ENCODE measurements at places on chromosomes 4 and X.

DNA sequence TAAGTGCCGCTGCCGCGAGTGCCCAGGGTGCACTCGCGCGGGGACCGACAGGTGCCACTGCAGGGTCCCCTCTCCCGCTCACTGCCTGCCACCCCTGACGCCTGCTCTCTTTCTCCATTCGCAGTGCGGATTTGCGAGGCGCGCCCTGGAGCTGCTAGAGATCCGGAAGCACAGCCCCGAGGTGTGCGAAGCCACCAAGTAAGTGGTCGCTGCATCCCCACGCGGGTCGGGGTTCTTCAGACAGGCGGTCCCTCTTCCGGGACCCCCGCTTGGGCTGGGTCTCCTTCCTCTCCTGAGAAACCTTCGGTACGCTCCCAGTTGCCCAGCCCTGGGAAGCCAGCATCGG lies 547 bp downstream of the GUCY1A1 start:
- peak; percentile 10 for DNase-seq

DNA sequence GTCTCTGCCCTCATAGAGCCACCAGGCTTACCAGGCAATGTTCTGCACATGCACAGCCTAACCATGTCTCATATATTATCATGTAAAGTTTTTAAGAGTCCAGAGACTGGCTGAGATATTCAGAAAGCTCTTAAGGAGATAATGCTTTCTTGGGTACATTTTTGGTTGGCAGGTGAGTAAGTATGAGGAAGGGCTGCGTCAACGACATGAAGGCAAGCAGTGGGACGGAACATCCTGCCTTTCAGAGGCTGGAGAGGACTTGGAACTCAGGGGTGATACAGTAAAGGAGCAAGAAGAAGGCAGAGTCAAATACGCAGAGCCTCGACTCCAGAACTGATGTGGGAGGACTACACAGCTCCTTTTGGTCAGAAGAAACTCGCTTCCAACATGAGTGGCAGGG lies 74.8 kb upstream of the MTNR1A start:
- no peak for DNase-seq

GRCh38 chr4:138445098-138445497 lies 202.9 kb upstream of the SLC7A11 start:
- DNase-seq: peak; percentile 78

DNA sequence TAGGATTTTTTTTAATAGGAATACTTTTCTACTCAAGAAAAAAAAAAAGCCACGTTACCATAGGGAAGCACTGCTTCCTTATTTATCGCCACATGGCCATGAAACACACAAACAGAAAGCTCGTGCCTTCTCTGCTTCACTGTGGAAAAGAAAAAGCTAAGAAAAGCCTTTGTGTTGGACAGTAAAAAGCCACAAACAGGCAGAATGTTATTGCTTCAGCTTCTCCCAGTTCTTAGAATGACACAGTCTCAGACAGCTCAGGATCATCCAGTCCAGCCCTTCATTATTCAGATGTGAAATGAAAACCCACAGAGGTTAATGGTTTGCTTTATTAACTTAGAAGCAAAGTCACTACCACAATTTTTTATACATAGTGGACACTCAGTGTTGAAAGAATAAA lies 181.6 kb upstream of the NOCT start:
- no peak for DNase-seq

DNA sequence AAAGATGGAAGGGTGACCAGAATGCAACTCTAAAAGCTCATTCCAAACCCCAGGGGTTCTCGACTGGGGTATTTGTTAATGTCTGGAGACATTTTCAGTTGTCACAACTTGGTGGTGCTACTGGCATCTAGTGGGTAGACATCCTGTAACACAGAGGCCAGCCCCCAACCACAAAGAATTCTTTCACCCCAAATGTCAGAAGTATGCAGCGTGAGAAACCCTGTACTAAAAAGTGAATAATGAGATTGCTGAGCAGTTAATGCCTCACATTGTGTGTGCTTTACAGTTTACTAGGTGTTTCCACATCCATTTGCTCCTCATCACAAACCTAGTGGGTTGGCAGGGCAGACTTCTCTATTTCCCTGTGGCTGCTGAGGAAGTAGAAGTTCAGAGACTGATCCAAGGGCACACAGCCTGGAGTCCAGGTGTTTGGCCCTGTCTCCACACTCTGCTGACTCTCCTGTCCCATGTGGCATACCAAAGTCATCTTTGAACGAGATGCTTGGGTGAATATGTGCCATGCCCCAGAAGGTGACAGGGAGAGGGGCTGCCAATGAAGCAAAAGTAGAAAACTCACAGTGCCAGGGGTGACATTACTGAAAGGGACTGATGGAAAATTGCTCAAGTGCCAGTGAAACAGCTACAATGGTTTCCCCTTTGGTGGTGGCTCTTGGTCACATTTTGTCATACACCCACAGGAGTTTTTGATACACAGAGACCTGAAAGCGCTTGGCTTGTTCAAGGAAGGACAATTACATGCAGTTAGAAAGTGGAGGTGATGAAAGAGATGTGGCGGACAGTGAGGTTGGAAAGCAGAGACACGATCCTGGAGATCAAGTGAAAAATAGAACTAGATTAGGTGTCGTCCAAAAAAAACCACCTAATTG lies 10.1 kb upstream of the TMEM154 start:
- no peak for DNase-seq

DNA sequence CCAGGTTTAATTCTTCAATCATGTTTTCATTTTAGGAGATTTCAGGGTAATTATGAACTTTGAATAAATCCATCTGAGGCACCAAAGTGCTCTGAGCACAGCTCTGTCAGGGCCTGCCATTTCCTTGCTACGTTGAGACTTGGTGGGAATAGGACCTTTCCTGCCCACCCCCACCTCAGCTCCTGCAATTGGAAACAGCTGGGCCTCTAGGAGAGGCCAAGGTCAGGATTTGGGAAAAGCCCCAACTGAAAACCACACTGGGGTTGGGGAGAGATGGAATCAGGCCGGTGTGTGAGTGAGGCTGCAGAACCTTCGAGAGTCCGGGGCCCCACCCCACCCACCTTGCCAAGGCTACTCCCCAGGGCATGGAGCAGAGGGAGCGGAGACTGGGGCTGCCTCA lies 212.7 kb upstream of the BCOR start:
- DNase-seq: no peak

DNA sequence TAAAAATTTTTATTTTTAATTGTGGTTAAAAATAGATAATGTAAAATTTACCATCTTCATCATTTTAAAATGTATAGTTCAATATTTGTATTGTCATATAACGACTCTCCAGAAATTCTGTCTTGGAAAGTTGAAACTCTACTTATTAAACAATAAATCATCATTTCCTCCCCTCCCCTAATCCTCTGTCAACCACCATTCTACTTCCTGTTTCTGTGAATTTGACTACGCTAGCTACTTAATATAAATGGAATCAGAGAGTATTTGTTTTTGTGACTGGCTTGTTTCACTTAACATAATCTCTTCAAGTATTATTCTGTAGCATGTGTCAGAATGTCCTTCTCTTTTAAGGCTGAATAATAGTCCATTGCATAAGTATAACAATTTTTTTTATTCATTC lies 729.0 kb upstream of the AADAT start:
- no peak for DNase-seq

- DNase-seq: peak; percentile 92
Measured at GRCh38 chrX:149495573-149496071, 9.5 kb downstream of the IDS start.

DNA sequence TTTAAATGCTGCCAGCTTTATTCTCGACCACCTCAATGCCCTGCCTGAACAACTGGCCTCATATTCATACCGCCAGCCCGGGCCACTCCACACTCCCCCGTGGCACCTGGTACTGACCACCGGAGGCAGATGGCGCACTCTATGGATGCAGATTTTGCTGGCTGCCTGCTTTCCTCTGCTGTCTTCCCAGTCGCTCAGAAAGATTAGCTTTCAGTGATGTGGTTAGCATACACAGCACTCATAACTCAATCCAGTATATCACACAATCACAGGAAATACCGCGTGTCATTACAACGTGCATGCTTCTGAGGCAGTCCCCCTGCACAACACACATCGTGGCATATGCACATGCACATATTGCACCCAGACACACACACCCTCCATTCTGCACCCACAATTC lies 147.2 kb upstream of the BCOR start:
- DNase-seq: peak; percentile 31

DNA sequence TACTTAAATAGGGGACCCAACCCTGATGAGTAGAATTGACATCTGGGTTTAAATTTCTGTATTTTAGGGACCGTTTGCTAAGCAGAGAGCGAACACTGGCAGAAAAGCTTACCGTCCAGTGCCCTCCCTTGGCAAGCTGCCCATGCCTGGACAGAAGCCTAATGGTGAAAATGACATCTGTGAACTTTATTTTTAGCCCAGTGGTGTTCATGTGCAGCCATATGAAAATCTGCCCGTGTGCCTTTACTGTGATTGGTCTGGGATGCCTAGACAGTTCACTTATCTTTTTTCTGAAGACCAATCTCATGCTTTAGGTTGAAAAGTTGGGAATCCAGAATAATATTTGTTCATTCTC lies 1.1 kb downstream of the STBD1 start:
- DNase-seq: peak; percentile 3

DNA sequence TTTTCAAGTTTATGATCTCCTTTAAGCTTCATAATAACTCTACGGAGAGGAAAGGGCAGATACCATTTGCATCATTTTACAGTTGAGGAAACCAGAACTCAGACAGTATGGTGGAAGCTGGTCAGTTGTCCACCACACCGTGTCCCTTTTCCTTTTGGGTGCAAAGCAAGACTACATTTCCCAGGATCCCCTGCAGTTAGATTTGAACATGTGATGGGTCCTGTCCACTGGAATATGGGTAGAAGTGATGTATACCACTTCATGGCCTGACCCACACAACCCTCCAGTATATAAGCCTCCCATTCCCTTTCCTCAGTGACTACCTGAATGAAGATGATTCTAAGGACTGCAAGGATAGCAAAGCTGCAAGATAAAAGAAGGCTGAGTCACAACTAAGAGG lies 74.7 kb downstream of the BEND2 start:
- DNase-seq: no peak

GRCh38 chrX:72120837-72121236 lies 10.9 kb downstream of the RTL5 start:
- DNase-seq: no peak

GRCh38 chrX:13094374-13094773 lies 50.0 kb upstream of the FAM9C start:
- no peak for DNase-seq

DNA sequence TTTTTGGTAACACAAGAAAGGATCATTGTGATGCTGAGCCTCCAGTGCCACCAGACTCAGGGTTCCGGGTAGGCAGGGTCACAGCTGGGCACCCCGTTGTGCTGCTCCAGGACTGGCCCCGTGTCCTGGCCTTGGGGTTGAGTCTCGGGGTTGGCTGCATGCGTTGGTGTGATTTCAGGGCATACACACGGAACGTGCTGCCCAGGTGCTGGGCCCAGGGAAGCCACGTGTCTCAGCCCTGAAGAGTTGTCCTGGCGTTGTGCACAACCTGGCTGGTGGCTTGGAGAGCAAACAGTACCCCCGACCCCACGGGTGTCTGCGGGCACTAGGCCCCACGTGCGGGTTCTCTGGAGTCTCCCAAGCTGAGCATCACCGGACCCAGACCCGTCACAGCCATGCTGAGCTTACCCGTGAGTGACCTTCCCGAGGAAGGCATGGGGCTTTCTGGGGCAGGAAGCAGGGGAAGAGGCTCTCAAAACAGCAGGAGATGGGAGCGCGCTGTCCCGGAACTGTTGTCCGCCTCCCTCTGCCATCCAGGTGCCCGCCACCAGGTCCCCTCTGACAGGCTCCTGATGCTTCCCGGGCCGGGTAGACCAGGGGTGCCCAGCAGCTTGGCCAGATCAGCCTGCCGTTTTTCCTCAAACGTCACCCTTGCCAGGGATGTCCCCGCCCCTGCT lies 66.1 kb upstream of the ENPP6 start:
- no peak for DNase-seq

GRCh38 chr4:14452001-14452400 lies 550.3 kb upstream of the CPEB2 start:
- DNase-seq: no peak

DNA sequence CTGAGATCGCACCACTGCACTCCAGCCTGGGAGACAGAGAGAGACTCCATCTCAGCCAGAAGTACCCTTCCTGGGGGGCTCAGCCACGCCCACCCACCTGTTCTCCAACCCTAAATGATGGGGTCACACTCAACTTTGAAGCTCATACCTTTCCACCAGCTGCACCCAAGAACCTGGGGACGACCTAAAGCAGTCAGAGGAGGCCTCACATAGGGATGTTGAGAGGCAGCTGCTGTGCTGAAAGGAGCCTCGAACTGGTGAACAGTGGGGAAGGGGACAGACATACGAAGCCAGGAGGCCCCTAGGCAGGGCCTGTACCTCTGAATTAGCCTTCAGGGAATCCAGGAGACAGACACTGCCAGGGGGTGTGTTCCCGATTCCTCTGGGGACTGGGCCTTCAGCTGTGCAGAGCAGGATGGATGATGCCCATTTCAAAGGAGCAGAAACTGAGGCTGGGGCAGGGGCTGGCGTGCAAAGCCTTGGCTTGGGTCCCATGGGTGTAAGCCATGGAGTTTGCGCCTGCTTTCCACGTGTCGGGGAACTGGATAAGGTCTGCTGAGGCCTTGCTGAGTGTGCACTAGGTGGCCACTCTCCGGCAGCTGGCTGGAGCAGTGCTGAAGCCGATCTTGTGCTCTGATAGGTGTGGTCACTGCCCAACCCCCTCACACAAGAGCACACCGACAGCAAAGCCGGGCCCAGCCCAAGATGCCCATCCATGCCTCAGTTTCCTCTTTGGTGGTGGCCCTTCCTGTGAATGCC lies 130.8 kb downstream of the CPZ start:
- no peak for DNase-seq

- DNase-seq: no peak
Measured at GRCh38 chr4:101127176-101127790, 220.0 kb downstream of the PPP3CA start.

GRCh38 chrX:130772776-130773143 lies 130.2 kb downstream of the ENOX2 start:
- no peak for DNase-seq

GRCh38 chr4:14977830-14978229 lies 24.5 kb upstream of the CPEB2 start:
- no peak for DNase-seq

GRCh38 chr4:98754736-98755135 lies 96.3 kb upstream of the TSPAN5 start:
- DNase-seq: no peak

GRCh38 chr4:23773884-23774636 lies 115.8 kb downstream of the PPARGC1A start:
- no peak for DNase-seq

DNA sequence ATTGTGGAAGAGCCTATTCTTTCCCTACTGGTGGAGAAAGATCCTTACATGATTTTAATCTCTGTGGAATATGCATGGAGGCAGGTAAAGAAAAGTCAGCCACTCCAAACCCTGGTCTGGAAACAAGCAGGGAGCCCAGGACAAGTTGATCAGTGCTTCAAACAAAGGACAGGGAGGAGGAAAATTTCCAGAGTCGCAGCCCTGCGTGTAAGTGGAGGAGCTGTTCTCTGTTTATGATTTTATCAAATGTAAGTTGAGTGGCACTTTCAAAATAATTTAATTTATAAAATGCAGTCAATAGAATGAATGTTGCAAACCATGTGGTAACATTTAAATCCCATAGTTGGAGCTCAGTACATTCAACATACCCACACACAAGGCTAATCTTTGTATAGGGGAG lies 57.0 kb downstream of the SLC34A2 start:
- no peak for DNase-seq

- peak; percentile 48 for DNase-seq
Measured at GRCh38 chr4:145937971-145938611, 532 bp downstream of the ZNF827 start.

GRCh38 chr4:129623233-129623875 lies 527.4 kb downstream of the C4orf33 start:
- DNase-seq: no peak

- DNase-seq: no peak
Measured at GRCh38 chrX:47235691-47236103, 2.9 kb downstream of the USP11 start.

All from fibroblast of skin of back (primary cell).